ENCODE measurements at places on chromosomes 3 and 15.

- DNase-seq: no peak
Observed at GRCh38 chr3:23756206-23756840, 49.4 kb upstream of the UBE2E1 start.

DNA sequence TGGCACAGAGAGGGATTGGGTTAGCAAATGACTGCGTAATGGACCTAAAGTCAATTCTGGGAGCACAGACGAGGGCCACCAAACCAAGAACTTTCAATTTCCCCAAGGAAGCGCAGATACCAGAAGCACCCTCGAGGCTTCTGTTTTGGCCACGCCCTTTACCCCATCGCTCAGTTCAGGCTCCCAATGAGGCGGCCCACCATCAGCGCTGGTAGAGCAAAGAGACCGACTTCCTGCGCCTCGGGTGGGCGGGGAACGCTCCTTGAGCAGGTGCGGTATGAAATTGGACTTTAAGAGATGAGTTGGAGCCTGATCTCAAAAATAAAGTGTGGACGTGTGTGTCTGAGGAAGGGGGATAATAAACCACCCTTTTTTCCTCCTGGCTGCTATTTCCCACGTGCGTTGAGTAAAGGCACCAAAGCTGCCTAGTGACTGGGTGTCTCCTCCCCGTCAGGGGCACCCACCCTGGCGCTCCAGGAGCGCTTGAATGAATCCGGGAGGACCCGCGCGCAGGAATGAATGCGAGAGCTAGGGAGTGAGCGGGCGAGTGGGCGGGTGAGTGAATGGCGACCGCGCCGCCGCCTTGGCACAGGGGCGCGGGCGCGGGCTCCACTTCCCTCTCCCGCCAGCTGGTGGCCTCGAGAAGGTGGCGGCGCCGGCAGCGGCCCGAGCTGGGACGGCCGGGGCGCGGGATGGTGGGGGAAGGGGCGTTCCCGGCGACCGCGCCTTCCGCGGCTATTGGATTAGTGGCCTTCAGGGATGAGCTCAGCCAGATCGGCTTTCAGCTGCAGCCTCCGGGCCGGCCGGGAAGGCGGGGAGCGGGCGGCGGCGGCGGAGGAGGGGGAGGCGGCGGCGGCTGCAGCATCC lies at the start of gene SPSB4:
TSS of gene SPSB4 (plus strand) at position 772 of the 867 bp plus-strand sequence. CDS start 14,758 bp downstream, outside the sequence.
- peak; percentile 56 for DNase-seq

DNA sequence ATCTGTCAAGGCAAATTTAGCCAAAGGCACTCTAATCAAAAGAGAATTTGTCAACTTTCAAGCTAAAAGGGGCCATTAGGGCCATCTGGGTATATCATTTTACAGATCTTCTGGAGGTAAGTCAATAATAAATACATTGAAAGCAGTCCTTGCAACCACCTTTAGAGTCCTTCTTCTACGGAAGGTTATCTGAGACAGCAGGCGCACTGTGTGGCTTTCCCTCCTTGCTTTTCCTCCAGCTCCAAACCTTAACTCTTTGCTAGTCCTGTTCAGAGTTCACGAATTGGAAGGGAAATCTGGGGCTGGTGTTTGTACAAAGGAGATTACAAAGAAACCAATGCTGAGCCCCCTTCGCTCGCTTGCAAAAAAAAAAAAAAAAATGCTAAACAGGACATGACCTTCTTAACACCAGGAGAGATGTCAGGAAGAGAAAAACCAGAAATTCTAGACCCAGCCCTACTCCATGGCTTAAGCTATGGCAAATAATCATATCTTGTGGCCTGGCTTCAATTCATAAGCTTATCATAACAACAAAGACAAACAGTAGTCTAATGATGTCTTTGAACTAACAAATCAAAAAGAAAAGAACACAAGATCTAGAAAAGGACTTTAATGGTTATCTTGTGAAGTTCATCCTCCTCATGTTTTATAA lies 215.7 kb downstream of the STT3B start:
- DNase-seq: no peak

DNA sequence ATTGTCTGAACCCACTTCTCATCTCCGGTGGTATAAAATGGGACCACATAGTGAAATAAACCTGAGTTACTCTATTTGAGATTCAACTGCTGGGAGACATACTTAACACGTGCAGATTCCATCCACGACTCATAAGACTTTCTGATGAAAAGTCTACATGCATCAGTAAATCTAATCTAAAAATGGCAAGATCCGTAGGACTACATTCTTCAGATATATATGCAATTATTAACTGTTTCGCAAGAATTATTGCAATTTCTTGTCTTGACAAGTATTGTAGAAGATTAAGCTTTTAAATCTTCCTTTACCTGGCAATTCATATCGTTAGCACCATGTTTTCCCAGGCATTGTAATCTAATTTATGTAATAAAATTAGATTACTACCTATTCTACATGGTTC lies 718.7 kb upstream of the CBLB start:
- DNase-seq: no peak

DNA sequence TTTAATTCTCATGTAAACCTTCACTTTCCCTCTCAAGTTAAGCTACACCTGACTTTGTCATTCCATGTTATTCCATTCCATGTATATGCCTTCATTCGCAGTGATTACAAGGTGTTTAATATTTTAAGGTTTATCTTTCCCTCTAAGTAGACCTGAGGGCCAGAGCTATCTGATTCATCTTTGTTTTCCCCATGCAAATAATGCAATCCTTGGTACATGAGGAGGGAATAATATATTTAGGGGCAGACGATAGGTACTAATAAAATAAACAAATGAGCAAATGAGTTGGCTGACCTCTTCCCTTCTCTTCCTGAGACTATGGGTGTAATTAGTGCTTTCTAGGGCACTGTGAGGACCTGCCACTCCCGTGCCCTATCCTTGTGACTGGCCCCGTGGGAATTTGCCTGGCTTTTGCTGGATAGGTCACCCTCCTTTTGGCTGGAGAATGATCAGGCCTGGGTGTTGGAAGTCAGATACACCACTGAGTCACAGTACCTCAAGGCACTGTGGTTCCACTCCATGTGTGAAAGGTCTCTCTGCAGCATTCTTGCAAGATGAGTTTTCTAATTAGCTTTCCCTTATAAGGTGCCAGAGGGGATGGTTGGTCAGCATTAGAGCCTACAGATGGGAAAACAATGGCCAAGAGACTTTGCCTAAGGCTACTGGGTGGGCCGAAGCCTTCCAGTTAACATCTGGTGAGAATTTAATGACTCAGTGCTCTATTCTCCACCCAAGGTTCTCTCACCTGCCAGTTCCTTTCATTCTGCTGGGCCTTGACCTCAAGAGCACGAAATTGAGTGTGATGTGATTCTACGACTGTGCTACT lies 183.2 kb downstream of the P3H2 start:
- DNase-seq: no peak

DNA sequence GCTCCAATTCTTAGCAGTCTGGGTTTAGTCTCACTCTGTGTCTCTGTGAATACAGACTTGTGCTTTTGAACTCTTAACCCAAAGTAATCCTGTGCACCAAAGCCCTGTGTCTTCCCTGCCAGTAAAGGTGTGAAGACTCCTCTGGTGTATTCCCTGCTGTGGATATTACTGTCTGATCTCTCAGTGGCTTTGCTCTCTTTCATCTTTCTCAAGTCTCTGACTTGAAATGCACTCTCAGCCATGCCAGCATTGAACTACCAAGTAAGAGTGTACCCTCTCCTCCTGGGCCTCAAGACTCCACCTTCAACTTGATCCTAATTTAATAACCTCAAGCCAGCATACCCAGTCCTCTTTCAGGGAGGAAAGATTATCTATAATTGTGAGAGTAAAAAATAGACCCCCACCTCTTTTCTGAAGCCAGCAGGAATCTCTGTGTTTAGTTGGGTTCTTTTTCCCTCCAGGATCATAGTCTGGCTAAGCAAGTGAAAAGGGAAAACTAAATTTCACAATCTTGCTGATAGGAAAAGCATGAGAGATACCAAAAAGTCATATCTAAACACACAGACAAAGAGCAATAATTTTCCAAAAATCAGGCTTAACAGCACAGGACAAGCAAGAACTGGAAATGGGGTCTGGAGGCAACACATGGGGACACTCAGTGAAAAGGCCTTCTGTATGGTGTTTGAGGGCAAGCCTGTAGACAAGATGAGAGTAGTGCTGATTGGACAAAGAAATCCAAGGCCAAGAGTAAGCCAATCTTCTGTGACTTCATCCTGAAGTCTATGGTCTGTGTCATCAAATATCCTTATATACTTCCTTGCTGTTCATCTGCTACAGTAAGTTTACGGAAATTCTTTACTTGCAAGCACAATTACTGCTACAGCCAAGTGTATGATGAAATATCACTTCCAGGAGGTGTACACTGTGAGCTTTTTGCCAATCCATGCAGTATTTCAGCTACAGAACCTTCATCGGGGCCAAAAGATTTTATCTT lies 296.1 kb upstream of the TGFBR2 start:
- DNase-seq: no peak

GRCh38 chr3:44238889-44239288 lies 2.8 kb upstream of the TOPAZ1 start:
- DNase-seq: no peak

DNA sequence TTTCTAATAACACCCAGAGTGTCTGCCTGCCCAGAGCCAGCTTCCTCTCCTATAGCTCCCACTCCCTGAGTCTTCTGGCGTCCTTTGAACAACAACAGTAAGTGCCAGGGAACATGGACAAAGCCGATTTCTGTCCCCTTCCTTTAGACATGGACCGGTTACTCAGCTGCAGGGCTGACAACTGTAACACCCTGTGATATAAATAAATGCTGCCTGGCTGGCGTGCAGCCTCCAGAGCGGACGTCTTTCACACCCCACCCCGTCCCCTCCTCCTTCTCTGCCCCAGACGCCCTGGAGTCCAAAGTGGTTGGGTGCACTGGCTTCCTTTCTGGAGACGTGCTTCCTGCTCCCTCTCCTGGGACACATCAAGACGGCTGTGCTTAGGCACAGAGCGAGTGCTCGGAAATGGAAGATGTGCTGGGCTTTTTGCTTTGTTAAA lies 281.9 kb upstream of the LRRFIP2 start:
- no peak for DNase-seq

GRCh38 chr3:89059211-89059925 lies 48.1 kb upstream of the EPHA3 start:
- DNase-seq: peak; percentile 9

DNA sequence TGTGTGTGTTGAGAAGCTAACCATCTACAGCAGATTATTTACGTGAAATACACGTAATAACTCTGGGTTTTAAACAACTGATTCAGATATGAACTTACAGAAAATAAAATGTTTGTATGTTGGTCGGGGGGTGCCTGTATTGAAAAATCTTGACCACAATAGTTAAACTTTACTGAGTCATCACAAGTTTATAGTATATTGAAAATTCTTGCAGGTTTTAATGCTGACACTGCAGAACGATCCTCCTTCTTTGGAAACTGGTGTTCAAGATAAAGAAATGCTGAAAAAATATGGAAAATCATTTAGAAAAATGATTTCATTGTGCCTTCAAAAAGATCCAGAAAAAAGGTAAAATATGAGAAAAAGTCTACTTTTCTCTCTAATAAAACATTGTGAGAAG lies 41.3 kb upstream of the SLC22A13 start:
- DNase-seq: no peak

- DNase-seq: no peak
Observed at GRCh38 chr15:67947254-67948039, 106.7 kb upstream of the PIAS1 start.

- DNase-seq: peak; percentile 68
Observed at GRCh38 chr3:169811631-169812331, 889 bp upstream of the LRRIQ4 start.

DNA sequence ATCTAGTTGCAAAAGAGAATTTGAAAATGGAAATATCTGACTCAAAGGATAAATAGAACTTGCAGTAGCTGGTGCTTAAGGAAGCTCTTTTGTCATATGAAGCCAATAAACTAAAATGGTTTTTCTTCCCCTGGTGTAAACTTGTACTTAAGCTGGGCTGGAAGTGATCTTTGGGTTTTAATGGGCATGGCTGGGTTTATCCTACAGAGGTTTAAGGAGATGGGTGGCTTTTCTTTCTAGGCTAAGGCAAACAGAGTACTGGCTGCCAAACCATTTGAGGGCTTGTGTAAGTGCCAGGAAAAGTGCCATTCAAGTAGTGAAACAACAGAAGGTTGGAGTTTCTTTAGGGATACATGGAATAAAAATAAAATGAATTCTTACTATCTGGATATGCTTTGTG lies 12.1 kb upstream of the UTS2B start:
- no peak for DNase-seq

DNA sequence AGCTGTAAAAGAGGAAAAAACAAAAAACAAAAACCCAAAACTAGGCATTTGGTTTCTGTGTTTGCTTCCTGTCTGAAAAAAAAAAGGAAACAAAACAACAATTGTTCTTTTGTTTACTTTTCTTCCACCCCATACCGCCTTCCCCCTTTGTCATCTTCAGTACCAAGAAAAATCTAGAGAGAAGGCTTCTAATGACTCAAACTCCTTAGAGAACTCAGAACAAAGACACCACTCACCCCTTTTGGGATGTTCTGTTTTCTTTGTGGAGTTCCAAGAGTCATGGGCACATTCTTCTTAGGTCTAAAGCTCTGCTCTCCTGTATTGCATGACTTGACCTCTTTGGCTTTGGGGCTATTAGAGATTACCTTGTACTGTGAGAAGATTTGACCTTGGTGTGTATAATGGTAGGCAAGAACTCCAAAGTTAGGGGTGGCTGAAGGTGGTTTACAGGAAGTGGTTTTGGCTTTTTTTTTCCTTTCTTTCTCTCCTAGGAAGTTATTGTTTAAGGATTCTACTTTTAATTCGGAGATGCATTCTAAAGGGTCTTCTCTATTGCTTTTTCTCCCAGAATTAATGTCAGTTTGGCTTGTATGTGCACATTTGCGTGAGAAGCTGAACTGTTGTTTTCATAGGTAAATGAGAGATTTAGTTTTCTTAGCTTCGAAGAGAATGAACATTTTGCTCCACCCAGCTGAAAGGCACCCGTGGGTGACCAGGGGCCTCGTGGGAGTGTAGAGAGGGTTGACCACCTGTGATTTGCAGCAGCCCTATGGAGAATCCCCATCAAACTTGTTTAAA lies 39.5 kb upstream of the ZBTB20 start:
- no peak for DNase-seq

DNA sequence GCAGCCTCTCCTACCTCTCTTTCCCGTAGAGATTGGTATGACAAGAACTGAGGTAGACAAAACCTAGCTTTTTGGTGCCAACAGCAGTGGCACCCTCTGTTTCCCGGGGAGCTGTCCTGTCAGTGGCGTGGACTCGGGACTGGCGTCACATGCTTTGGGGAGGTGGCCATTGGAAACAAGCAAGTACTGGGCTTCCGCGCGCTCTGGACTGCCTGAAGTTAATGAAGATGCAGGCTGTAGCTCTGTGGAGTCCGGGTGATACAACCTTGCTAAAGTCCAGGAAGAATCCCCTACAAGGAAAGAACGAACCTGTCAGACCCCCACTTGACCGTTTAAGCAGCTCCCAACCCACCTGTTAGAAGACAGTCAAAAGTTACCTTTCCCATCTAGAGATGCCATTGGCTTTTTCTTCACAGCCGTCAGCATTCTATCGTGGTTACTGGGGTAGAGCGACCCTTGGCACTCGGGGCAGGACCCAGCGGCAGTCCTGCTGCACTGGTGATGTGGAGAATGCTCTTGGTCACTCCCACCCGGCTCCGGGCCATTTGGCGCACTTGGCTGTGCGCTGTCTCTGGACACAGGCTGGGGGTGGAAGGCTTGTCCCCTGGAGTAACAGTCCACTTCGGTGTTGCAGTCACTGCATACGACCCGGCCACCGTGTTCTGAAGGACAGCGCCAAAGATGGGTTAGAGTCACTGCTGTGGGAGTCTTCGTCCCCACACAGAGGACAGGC lies 120.5 kb downstream of the LRIG1 start:
- no peak for DNase-seq

- DNase-seq: peak; percentile 0
Observed at GRCh38 chr3:56251343-56251945, 216.8 kb downstream of the ERC2 start.

All from hematopoietic multipotent progenitor cell (in vitro differentiated cells).